Activated naive CD4-positive, alpha-beta T cell treated with Interleukin-2 at 50 U/mL for 16 hours (primary cell): ENCODE measurements at places on chromosomes 1 and 21.

- DNase-seq = no peak
Observed at GRCh38 chr1:21857840-21858670, 46.0 kb downstream of the LDLRAD2 start.

- DNase-seq = no peak
Observed at GRCh38 chr1:106458866-106459265, 597.6 kb upstream of the PRMT6 start.

DNA sequence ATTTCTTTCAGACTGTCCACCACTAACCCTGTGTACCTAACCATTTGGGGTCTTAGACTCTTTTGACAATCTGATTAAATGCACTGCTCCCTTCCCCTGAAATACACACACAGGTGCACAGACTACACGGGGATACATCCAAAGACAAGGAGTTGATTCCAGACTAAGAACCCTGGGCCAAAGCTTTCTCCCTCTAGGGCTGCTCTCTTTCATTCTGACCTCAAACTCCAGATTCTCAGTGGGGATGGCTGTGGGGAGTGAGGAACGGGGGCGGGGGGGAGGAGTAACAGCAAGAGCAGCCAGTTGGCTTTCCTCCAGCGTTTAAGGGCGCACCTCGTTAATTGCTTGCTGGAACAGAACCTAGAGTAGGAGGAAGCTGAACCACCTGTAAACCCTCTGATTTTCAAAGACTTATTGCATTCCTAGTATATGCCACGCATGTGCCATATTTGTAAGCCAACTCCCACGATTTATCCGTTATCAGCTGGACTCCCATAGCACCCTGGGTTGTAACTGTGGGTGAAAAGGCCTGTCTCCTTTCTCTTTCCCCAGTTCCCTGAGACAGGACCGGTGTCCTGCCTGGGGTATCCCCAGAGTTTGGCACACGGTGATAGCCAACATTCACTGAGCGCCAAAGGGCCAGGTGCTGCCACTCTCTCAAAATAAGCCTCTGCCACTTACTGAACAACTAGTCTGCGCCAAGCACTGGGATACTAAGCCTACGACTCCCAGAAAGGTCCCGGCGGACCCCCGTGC is 920 bp downstream of the MTHFR start:
- DNase-seq = peak; percentile 29

DNA sequence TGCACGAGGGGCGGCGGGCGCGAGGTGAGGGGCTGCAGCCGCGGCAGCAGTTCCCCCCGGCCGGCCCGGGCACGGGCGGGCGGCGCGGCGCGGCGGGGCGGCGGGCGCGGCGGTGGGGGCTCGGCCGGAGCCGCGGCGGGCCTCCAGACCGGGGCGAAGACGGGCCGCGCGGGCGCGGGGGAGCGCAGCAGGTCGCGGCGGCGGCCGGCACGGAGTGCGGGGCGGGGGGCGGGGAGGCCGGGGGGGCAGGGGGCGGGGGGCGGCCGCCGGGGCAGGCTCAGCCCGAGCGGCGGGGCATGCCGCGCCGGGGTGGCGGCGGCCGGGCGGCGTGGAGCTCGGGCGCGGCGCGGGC is 311 bp downstream of the IRF2BP2 start:
- no peak for DNase-seq

DNA sequence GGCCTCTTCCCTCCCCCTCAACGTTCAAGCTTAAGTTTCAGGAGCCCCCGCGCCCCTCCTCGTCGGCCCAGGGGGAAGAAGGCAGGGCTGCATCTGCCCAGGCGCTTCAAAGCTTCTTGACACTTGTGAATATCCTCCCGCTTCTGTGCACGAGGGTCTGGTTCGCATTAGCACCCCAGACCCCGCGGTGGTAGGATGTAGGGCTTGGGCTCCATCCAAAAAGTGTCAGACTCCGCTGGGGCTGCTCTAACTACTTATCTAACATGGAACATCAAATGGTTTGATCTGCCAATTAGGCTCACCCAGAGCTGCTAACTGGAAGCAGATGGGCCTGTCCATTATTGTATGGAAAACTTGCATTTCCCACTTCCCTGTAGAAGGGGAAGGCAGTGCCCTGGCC is 28.9 kb downstream of the TAS1R2 start:
- no peak for DNase-seq

GRCh38 chr1:161021165-161021969 is 415 bp upstream of the F11R start:
- peak; percentile 83 for DNase-seq

- DNase-seq = no peak
Observed at GRCh38 chr1:187876775-187877174, 1048.0 kb downstream of the PLA2G4A start.
